ENCODE measurements at places on chromosomes 4 and X.

GRCh38 chr4:72171761-72172160 lies 140.0 kb downstream of the NPFFR2 start:
- DNase-seq, result no peak

GRCh38 chr4:30718641-30719453 lies 1.3 kb upstream of the PCDH7 start:
- no peak for DNase-seq

GRCh38 chr4:2787230-2788100 lies 5.4 kb upstream of the SH3BP2 start:
- DNase-seq, result no peak

DNA sequence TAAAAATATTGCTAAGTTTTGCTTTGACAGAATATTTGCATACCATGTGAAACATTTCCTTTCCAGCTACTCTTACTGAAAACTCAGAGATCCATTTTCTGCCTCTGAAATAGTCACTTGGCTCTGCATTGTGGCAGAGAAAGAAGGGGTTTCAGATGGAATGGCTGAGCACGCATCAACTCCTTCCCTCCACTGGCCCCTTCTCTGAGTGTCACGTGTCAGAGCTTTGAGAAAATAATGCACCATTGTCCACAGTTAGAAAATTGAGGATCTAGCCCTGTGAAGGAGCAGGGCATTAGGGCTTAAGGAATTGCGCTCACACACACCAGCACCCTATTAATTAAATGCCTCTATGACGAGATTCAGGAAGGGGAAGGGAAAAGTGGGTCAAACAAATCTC lies 78.8 kb upstream of the FAT4 start:
- DNase-seq, result no peak

DNA sequence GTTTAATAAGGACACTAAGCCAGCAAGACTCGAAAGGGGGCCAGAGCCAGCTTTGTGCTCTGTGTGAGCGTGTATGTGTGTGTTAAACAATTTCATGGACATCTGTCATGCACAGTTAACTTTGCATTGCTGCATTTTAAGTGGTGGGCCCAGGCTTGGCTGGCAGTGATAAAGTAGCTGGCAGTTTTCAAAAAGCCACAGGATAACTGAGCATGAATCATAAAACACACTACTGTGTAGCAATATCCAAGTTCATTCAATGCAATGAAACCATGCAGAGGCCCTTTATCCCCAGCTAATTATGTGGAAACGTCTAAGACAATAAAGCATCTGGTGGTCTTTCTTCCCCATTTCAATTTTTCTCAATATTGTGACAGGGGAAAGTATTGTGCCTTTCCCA lies 132.9 kb downstream of the NKX6-1 start:
- DNase-seq, result peak; percentile 40

- peak; percentile 40 for DNase-seq
Measured at GRCh38 chr4:75494563-75494962, 19.6 kb downstream of the RCHY1 start.

DNA sequence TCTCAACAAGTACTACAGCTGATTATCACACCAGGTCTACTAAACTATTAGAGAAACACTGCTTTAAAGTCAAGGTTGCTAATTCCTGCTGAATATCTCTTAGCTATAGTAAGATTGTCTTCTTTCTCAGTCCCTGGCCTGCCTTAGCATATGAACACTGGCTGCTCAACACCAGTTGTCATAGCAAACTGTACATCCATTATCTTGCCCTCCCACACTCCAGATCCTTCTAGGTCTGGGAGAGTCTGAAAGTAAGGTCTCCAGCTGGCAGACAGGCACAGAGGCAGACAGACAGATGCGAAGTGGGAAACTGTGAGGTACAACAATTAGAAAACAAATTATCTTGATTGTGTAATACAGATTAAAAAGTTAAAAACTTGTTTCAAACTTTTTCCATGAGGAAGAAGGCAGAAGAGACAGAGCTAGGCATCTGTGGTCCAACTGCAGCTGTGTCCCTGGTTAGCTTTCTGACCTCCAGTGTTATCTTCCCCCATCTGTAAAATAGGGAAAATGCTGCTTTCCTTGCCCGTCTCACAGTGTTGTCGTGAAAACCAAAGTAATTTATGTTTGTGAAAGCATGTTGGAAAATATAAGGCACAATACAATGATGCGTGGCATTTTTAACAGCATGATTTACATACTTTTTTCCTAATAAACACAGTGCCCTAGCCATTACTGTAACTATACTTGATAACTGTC lies 133.8 kb downstream of the KLHL13 start:
- DNase-seq, result no peak

- DNase-seq, result peak; percentile 71
Measured at GRCh38 chr4:184400375-184400870, 73.9 kb downstream of the IRF2 start.

DNA sequence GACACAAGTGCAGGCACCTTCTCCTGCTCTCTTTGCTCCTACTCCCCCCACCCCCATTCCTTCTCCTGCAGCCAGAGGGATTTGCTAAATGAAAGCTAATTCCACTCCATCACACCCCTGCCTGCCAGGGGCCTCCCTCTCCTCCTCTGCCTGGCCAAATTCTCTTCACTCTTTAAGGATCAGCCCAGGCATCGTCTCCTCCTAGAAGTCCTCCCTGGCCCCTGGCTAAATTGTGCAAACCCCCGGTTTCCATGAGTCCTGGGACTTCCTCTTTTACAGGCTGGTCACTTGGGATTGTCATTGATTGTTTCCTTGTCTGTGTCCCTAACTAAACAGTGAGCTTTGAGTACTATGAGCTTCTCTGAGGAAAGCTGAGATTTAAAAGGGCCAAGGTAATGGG lies 8.7 kb upstream of the ABLIM2 start:
- DNase-seq, result no peak

GRCh38 chr4:56468097-56468422 lies 643 bp downstream of the SRP72 start:
- DNase-seq, result peak; percentile 38

DNA sequence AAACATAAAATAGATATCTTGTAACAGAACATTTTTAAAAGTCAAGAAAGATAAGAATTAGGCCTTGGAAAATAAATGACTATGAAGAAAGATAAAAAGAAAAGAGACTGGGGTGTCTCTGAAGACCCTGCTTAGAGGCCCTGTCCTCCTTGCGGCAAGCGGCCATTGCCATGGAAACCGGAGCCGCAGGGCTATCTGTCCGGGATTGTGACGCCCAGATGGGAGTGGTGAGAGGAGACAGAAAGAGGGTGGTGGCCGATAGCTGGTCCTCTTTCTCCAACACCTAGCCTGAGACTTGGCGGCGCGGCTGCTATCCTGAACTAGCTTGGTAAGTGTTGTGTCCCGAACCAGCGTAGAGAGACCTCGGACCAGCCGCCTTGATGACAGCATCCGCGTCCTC lies at the start of gene DUSP21:
Gene DUSP21 (plus strand): TSS at position 269 of the 400 bp plus-strand sequence. CDS start 112 bp downstream, at position 381.
- no peak for DNase-seq

GRCh38 chr4:6196324-6196723 lies 4.0 kb downstream of the JAKMIP1 start:
- no peak for DNase-seq

DNA sequence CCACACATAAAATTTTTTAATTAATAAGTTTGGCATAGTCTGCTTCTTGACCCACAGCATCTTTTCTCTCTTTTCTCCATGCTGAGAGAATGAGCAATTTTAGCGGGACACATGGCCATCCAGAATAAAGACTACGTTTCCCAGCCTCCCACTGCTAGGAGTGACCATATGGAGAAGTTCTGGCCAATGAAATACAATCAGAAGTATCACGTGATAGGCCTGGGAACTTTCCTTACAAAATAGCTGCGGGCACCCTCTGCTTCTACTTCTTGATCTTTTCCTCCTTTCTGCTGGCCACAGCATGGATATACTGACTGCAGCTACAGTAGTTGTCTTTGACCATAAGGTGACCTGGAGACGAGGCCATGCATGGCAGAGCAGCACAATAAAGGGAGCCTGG lies 348.0 kb downstream of the BCOR start:
- DNase-seq, result no peak

DNA sequence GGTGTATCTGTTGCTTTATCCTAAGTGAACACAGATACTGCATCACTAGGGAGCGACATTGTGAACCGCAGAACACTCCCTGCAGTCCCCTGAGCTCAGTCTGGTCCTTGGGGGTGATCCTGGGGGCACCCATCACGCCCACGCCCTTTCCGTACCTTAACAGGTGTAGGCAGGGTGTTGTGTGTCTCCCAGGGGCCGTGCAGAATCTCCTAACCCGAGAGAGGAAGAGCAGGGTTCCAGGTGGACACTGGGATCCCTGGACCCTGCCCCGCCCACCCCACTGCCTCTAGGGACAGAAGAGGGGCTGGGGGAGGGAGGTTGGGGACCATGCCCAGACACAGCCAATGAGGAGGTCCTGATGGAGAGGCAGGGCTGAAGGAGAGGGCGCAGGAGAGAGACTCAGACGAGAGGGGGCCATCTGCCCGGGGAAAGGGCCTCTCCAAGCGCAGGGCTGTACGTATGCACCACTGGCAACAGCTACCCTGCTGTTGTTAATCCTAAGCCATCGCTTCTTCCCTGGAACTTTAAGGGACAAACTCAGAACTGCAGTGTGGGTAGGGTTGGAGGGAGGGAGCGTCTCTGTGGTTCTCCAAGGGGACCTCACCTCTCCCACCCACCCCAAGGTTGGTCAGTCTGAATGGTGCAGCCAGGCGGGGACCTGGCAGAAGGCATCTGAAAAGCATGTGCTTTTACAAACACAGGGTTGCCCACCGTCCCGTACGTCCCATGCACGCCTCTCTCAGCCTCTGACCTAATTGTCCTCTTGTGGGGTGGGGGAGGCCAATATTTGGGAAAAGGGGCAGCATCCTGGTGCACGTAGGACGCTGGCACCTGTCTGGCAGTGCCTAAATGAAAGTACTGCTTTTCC lies 2.5 kb downstream of the P2RY8 start:
- DNase-seq, result no peak

GRCh38 chr4:20046179-20046578 lies 205.5 kb upstream of the SLIT2 start:
- DNase-seq, result no peak

DNA sequence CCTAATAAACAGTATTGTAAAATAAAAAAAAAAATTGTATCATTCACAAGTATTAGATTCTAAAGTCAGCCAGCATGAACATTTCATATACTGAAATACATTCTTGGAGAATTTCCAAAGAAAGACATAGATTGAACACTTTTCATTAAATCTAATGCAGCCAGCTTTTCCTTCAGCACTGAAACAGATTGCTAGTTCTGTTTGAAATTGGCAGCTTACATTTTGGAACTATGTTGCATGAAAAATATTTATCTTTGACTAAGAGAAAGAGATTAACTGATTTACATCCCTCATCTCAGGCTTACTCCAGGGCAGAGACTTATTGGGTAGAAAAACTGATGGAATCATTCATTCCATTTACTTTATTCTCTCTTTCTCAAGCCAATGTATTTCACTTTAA lies 272.7 kb downstream of the PDHA2 start:
- no peak for DNase-seq

DNA sequence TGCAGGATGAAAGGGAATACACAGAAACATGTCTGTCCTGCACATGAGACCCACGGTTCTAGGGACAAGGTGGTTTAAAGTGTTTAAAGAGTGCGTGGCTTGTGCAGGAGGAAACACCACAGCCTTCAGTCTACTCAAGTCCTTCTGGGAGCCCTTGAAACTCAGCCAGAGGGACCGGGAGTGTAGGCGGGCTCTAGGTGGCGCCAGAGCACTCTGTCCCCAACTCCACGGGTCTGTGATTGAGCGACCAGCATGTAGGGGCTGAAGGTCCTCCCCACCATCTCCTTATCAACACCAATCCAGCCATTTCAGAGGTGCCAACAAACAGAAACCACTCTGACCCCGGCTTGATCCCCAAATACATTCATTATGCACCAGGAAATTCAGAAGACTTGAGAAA lies 82.0 kb upstream of the CLDN34 start:
- DNase-seq, result peak; percentile 54

- DNase-seq, result peak; percentile 76
Measured at GRCh38 chr4:17762726-17763125, 18.7 kb downstream of the FAM184B start.

DNA sequence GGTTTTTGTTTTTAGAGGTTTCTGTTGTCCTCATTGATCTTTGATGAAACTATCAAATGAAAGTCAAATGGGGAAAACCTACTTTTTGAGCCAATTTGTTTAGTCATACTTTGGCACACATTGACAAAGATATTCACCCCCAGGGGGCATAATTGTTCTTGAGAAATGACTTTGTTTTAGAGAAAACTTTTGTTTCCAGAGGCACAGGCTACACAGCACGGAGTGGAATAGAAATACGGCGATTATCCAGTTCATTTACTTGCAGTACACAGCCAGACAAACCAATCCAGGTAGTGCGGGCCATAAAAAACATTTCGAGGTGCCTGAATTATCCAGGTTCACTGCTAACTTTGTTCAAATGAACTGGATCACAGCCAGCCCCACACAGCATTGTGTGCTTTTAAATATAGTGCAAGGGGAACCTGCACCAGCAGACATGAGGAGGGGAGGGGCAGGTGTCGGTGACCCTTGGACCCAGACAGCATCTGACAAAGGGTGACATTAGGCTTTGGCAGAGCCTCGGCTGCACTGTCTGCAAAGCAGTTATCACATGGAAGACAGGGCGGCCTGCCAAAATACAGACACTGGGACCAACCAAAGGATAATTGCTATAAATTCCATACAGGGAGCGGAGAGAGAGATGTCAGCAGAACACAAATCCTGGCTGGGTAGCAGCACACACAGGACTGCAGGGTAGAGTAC lies 179.6 kb upstream of the NOCT start:
- DNase-seq, result peak; percentile 3

DNA sequence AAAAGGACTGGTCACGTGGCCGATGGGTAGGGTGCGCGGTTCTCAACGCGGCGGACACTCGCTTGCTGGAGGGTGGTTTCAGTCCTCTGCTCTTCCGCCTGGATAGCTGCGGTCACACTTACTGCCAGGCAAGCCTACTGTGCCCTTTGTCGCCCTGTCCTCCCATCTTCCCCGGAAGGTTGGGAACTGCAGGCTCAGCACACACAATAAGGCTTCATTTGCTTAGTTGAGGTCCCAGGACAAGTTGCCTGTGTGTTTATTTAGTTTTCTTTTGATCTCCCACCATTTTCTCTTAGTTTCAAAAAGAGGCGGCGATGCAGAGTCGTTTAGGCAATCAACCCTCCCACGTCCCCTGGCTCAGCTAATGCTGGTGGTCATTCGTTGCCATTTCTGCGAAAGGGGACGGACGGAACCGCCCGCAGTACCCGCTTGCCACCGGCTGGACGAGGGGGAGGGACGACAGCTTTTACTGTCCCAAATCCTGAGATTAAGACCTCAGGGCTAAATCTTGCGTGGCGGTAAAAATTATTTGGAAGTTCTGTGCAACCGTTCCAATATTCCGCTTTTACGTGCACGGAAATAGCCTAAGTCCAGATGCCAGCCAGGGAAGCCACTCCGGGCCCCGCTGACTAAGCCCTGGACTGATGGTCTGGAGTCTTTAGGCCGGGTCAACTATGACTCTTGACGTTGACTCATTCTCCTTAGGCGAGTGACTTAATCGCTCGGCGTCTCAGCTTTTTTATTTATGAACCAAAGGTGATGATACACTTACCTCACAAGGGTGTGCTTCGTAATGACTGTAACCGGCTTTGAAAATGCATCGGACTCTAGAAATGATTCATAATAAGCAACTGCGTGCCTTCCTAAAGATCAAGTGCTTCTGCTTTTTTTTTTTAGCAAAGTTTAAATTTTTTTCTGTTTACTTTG lies 671 bp upstream of the EIF4E start:
- peak; percentile 97 for DNase-seq

GRCh38 chrX:83984961-83985360 lies 124.0 kb downstream of the CYLC1 start:
- DNase-seq, result no peak

GRCh38 chr4:138927072-138927471 lies 88.5 kb upstream of the NOCT start:
- DNase-seq, result no peak

GRCh38 chr4:139907001-139907809 lies 241.6 kb downstream of the MGST2 start:
- DNase-seq, result no peak
